ENCODE measurements at places on chromosomes 16 and 17.

DNA sequence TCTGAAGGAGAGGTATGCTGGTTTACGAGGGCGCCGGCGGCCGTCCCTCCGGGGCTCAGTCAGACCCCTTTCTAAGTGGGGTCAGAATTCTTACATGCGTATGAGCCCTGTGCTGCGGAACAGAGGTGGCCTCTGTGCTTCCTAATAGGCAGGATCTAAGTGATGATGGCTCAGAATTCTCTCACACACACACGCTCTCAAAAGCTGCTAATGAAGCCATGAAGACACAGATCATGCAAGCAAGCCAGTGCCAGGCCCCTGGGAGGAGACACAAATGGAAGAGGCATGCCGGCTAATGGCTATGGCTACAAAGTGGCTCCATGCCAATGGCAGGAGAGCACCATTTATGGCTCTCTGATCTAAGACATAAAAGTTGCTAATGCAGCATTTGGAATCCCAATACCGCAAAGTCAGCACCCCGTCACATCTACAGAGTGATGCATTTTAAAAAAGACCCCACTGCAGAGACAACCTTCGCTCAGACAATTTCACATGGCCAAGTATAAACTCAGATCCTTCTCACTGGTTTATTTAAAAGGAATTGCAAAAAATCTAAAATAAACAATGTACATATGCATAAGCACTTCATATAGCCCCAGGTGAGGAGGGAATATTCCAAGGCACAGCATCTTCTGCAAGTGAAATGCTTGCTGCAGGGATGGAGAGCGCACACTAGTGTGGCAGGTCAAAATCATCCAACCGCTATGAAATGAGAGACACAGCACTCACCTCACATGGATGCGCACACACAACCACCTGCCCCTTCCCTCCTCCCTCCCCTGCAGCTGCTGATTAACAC, 24.5 kb downstream of the NPLOC4 start:
- DNase-seq: no peak

DNA sequence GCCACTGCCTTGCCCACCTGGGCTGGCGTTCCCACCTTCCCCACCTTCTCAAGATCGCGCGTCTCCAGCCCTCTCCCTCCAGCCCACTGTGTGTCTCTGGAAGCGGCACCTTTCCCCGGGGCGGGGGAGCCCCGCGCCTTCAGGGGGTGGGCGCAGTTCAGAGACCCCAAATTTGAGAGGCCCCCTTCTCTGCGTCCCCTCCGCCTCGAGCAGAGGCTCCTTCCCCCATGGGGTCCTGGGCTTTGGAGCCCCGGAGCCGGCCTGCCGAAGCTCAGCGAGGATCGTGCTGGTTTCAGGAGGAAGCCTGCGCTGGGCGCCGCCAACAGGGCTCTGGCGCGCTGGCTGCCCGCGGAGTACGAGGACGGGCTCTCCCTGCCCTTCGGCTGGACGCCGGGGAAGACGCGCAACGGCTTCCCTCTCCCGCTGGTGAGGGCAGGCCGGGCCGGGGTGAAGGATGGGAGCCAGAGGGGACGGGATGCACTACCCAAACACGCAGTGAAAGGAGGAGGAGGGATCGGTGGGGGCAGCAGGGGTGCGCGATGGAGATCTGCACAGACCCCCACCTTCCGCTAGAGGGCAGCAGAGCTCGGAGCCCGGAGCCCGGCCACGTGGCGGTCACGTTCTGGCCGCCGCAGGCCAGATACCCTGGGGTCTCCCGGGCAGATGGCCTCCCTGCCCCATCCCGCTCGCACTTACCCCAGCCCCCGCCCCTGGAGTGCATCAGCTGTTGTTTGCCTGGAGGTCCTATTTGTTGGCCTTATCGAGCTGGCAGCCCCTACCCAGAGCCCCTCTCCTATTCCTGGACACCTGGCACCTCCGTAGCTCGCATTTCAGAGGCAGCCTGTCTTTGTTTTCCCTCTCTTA, 11.1 kb downstream of the LPO start:
- DNase-seq: peak; percentile 73

GRCh38 chr17:81603846-81604610, 32.9 kb downstream of the NPLOC4 start:
- no peak for DNase-seq

GRCh38 chr17:64984851-64985521, 65.7 kb upstream of the LRRC37A3 start:
- DNase-seq: no peak

- DNase-seq: no peak
Measured at GRCh38 chr16:65123396-65124211, 1.7 kb upstream of the CDH11 start.

GRCh38 chr17:76748657-76749056, 10.7 kb downstream of the MFSD11 start:
- DNase-seq: no peak

DNA sequence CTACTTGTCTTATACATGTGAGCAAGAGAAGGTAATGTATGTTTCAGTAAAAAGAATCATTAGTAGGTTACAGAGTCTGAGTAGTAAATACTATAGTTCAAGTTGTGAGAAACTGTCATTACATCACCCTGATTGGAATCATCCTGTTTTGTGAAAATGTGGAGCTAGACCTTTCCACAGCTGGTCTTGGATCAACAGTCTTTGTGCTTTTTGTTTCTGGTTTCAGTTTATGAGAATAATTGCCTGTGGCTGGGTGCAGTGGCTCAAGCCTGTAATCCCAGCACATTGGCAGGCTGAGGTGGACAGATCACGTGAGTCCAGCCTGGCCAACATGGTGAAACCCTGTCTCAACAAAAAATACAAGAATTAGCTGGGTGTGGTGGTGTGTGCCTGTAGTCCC, 19.7 kb upstream of the SHISA9 start:
- DNase-seq: no peak

DNA sequence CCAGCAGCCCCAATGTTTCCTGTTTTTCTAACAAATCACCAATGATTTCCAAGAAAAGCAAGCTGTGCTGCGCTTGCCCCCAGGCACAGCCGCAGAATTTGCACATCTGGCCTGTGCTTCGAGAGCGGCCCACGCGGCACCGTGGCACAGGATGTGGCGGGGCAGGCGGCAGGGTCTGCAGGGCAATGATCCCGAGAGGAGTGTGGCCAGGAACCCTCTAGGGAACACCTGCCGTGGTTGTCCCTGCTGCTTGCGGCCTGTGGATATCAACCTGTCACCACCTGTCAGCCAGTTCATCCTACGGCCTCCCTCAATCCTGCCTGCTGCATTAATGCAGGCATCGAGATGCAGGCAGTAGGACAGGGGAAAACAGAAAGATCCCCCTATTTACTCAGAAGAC, 24.0 kb downstream of the PIK3R5 start:
- no peak for DNase-seq

GRCh38 chr16:54928016-54928356, 2.7 kb upstream of the IRX5 start:
- DNase-seq: no peak

DNA sequence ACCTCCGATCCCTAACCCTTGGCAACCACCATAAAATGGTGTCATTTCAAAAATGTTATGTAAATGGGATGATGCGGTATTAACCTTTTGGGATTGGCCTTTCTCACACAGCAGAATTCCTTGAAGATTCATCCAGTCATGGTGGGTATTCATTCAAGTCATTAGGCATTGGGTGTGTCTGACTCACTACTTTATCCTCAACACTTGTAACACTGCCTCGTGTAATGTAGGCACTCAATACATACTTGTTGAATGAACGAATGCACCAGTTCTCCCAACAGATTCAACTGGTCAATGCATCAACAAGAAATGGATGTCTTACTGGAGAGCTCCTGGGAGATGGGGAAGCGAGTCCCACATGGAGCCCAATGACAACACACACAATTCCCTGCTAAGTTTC, 21.8 kb upstream of the GAN start:
- no peak for DNase-seq

GRCh38 chr17:12122075-12122474, 101.4 kb downstream of the MAP2K4 start:
- DNase-seq: no peak

DNA sequence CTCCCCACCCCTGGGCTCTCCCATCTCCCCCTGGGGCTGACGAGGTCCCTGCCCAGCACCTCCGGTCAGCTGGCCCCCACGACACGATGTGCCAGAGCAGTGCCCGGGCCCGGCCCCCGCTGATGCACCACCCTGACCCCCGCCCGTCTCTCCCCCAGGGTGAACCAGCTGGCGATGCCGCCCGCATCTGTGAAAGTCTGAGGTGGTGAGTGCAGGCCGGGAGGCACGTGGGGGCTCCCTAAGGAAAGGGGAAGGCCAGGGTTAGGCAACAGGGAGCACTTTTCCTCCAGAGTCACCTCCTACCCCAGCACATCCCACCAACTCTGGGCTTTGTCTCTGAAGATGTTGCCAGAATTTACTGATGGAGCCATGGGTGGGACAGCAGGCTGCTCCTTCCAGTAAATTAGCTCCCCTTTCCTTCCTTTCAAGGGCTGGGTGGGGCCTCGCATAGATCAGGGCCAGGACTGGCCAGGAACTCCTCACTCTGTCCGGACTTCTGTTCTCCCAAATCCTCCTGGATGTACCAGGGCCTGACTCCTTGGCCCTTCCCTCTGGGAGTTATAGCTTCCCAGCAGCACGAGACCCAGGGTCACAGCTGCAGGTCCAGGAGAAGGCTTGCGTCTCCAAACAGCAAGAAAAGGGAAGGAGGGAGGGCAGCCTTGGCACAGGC, 18.3 kb downstream of the MYBBP1A start:
- no peak for DNase-seq

DNA sequence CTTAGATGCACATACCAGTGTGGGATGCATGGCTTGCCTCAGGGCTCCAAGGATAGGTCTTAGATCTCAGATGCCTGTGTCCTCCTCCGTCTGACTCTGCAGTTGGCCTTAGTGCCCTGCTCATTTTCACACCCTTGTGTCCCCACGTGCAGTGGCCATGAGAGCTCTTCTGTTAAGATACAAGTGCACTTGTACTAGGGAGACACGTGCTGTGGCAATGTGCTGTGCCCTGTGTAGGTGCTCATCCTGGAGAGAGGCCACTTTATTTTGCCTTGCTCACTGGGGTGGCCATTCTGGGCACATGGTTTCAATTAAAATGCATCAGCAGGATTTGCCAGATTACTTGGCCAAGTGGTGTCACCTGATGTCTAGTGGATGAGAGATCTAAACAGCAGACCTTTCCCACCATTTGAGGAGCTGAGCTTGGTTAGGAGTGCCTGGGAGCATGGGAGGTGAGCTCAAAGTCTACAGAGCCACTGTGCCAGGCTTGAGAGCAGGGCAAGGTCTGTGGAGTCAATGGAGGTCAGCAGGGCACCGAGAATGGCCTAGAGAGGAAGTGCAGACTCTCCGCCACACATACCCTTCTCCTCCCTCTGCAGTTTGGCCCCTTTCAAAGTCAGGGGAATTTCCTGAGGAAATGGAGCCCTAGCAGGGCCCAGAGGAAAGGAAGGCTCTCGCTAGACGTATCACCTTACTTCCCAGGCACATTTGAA, 25.2 kb upstream of the SMPD3 start:
- DNase-seq: no peak

GRCh38 chr16:49490321-49490705, 116.7 kb downstream of the C16orf78 start:
- no peak for DNase-seq

DNA sequence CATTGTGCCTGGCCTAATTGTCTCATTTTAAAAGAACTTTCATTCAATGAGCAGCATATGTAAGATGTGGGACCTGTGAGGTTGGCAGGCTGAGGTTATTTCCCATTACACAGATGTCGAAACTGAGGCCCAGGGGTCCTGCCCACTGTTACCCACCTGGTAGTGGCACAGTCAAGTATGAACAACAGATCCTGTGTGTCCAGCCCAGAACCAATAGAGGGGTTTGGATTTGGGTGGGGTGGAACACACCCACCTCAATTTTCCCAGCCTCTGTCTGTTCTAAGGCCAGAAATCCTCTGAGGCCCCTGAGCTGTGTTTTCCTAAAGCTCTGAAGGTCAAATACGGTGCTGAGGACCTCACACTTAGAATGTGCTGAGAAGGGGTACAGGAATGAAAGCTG, 179.5 kb downstream of the XYLT1 start:
- no peak for DNase-seq

DNA sequence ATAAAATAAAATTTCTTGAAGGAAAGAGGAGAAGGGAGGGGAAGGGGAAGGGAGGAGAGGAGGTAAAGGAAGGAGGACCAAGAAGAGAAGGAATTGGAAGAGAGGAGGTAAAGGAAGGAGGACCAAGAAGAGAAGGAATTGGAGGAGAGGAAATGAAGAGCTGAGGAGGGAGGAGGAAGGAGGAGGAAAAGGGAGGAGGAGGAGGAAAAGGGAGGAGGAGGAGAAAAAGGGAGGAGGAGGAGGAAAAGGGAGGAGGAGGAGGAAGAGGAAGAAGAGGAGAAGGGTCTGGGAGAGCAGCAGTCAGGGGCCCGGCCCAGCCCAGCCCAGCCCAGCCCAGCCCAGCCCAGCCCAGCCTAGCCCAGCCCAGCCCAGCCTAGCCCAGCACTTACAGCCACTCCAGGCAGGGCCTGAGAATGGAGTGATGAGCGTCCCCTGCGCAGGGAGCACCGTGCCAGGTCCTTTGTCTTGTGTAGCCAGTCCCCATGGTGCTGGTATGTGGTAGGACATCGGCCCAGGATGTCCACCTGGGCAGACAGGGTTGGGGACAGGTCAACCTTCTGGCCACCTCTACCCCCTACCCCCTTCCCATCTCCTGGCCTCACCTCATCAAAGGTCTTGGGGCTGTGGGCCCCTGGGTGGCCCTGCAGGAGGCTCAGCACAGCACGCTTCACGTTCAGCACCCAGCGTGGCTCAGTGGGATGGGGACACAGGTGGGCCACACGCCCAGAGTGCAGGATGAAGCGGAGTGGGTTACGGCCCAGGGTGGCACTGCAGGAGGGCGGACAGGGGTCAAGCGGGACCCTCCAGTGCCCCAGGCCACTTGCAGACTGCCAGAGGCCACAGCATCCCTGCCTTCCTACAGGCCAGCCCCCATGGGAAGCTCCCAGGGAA, 70.9 kb downstream of the LITAF start:
- no peak for DNase-seq

GRCh38 chr17:17575360-17576251, 15.9 kb downstream of the PEMT start:
- DNase-seq: no peak

- no peak for DNase-seq
Measured at GRCh38 chr16:81018496-81018895, 11.5 kb downstream of the CENPN start.

- no peak for DNase-seq
Measured at GRCh38 chr16:71852158-71852557, 6.4 kb downstream of the ATXN1L start.

DNA sequence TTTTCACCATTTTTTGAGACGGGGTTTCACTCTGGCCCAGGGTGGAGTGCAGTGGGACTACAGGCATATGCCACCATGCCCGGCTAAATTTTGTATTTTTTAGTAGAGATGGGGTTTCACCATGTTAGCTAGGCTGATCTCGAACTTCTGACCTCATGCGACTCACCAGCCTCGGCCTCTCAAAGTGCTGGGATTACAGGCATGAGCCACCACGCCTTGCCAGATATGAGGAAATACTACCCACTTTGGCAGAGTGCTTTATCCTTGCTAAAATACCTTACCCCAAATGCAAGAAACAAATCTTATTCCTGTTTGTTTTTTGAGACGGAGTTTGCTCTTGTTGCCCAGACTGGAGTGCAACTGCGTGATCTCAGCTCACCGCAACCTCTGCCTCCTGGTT, 62.9 kb upstream of the MGAT5B start:
- DNase-seq: no peak

GRCh38 chr16:27852116-27852515, 211.4 kb downstream of the GSG1L start:
- no peak for DNase-seq
